ENCODE measurements at places on chromosomes 11 and 22.

- no peak for DNase-seq
Measured at GRCh38 chr11:3942160-3942955, 86.9 kb downstream of the STIM1 start.

DNA sequence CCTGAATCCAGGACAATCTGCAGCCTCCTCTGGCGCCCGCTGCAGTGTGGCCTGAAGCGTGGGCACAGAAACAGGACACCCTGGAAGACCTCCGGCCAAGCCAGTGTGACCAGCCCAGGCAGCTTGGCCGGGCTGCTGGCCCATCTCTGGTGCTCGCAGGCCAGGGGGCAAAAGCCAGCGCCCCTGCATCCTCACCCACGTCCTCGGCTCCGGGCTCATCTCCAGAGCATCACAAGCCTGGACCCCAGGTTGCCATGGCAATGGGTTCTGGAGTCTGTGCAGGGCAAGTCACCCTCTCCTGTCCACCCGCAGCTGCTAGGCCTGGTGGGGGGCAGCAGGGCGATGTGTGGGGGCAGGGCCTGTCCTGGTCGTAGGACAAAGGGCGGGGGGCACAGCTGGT lies 9.3 kb upstream of the PDGFB start:
- DNase-seq = no peak

DNA sequence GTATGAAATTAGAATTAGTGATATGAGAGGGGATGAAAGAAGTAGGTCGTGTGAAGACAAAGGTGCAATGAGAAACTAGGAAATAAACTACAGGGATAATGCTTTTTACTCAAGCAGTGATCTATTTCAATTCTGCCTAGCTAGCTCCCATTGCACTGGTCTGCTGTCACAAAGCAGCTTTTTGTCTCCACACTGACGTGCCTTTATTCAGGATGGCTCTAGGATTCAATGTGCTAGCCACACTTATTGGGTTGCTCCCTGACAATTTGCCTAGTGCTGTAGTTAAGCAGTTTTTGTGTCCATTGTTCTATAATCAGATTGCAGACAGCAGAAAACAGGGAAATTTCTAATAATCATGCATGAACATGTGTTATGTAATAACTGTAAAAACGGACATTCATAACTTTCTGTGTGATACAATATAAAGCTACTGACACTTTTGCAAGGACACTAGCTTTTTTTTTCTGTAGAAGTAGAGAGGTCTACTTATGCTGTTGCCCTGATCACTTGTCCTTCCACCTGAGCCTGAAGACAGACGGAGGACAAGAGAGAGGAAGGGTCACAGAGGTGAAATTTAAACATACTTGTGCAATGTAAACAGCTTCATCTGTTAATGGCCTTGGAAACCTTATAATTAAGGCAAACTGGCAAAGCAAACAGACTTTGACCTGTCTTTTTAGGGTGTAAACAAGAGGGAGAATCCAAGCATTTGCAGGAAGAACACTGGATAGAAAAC lies 269.6 kb downstream of the LRRC4C start:
- DNase-seq = no peak

DNA sequence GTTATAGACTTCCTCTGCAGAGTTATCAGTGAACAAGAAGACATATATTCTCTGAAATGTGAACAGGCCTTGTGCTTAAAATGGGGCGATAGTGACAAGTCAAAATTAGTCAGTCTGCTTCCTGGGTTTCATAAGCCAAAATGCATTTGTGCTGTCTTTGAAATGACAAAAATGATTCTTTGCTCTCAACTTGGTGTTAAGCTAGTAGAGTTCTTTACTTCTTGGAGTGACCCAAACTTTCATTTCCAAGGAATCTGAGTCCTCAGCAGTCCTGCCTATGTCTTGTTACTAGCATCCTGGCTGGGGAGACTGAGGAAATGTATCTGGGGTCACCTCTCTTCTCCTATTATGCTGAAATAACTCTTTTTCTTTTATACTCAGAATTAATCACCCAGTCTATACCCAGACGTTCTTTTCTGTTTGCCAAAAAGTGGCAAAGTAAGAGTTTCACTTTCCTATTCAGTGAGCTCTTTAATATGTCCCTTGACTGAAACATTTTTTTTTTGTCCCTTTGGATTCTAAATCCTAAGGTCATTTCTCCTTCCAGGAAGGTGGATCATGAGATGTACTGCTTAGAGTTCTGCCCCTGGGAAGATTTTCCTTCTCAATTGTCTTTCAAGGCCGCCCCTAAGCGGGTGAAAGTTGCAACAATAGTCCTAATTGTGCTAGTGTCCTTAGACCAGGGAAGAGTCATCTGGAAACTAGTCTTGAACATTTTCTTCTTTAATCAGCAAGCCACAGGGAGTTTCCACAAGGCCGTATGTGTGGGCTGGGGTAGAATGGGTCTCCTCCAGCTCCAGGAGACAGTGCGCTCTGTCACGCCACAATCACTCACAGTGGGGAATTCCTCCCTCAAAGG lies 53.0 kb upstream of the RDX start:
- no peak for DNase-seq

GRCh38 chr22:39743935-39744334 lies 149.6 kb downstream of the ENTHD1 start:
- no peak for DNase-seq
